ENCODE measurements at places on chromosomes 2 and 18.

DNA sequence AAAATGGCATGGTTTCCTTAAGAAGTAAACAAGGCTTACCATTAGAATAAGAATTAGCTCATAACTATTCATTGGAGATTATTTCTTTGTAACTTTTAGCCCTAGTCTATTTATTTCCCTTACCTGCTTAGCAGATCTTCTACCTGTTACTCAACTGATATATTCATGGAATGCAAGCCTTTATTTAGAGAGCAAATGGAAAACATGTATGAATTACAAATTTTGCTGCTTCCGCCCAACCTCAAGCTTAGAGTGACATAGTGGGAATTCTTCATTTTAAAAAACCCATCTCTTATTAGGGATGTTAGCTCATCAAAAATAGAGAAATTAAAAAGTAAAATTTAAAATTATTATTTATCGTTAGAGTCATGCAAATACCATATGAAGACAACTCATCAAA lies 110.9 kb downstream of the STRN start:
- no peak for DNase-seq

GRCh38 chr2:205013586-205013985 lies 468.3 kb downstream of the PARD3B start:
- DNase-seq = no peak

DNA sequence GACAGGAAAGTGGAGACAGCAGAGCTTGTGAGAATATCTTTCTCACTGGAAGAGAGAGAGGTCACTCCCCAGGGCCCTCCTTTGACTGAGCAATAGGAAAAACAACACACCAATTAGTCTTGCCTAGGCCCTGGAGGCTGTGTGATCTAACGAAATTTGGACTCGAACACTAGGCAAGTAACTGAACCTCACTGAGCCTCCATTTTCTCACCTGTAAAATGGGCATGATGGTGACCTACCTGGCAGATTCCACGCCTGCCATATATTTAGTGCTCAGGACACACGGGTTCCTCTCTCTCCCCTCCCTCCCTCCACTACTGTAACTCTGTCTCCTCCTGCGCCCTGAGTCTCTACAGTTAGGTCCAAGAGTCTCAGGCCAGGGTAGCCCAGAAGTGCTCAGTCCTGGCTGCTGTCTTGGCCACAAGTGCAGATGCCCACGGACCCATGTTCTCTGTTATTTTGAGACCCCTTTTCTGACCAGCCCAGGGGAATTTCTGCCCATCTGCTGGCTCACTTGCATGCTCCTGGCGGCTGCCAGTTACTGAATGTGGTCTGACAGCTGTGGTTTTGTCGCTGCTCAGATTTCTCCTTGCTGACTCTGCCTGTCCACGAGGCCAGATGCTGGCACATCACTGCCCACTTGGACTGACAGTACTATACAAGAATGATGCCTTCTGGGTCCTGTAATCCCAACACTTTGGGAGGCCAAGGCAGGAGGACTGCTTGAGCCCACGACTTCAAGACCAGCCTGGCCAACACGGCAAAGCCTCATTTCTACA lies 9.6 kb upstream of the GIGYF2 start:
- DNase-seq = no peak

DNA sequence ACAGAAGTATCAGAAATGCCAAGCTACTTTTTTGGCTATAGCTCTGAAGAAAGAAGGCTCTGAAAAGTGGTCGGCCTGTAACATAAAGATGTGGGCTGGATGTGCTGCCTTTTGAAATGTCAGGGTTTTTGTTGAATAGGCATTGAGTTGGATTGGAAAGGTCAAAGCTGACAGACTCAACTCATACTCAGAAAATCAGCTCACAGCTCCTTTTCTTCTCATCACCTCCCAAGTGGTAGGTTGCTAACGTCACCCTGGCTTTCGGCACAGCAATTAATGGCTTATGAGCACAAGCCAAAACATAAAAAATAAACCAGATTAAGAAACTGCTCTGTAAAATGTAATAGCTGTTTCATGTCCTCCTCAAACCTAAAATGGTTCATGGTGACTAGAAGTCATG lies 68.3 kb downstream of the KCNF1 start:
- DNase-seq = no peak

DNA sequence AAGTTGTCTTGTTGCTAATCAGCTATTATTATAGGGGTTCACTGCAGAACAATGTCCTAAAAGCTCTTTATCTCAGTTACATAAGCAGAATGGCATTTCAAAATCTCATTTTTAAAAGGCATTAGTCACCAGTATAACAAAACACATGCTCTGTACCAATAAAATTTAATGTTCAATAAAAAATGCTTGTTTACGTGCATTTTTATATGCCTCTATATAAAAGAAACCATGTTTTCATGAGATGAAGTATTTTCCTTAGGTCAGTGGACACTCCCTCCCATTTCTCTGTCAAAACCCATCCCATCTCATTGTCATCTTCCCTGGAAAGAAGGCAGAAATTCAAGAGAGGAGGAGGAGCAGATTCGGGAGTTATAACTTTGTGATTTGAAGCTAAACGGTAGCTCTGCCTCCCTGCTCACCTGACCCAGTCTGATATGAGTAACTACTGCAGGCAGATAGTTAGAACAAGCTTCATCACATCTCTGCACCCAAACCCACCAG lies 231.9 kb upstream of the SIX2 start:
- no peak for DNase-seq

Measured in memory B cell (primary cell).